ENCODE measurements at places on chromosomes 1 and 21. TPM values are rescaled to one million over a fixed set of nuclear protein-coding genes. Genes with fewer than 3 reads are reported as not detected.

The HRNR gene
- total RNA-seq, result under 0.01 TPM

The TNFAIP8L2 gene
- total RNA-seq, result not detected

The TAL1 gene
- total RNA-seq, result under 0.01 TPM

The FAM151A gene
- total RNA-seq, result not detected

The FAM177B gene
- total RNA-seq, result not detected

Data from melanocyte of skin (primary cell).